ENCODE measurements at places on chromosomes 3 and 15. TPM values are rescaled to one million over a fixed set of nuclear protein-coding genes. Genes with fewer than 3 reads are reported as not detected.

Gene STRIT1
- not detected for total RNA-seq

Gene GPR27
- 0.25 TPM for total RNA-seq

Gene HRG
- total RNA-seq = not detected

Gene GOLGA6D
- total RNA-seq = not detected

Gene TNFAIP8L3
- total RNA-seq = 22.4 TPM

Gene CHRNA7
- 0.18 TPM for total RNA-seq

Gene MYRIP
- total RNA-seq = not detected

Gene FES
- total RNA-seq = 19.0 TPM

Gene COL6A5
- total RNA-seq = not detected

Gene GPR15
- total RNA-seq = not detected

Gene SERF2
- 516 TPM for total RNA-seq

Gene DHFR2
- 6.9 TPM for total RNA-seq

Gene PDIA5
- 59.1 TPM for total RNA-seq

Gene SV2B
- total RNA-seq = not detected

Gene SYNM
- 3.4 TPM for total RNA-seq

Gene TM6SF1
- total RNA-seq = not detected

Gene GOLGA8O
- total RNA-seq = 0.09 TPM

Gene SLC12A8
- total RNA-seq = 15.5 TPM

Gene XCR1
- not detected for total RNA-seq

Gene GMNC
- not detected for total RNA-seq

Gene GATA2
- total RNA-seq = 5.5 TPM

Gene DUOXA2
- total RNA-seq = not detected

Gene P2RY13
- not detected for total RNA-seq

Gene KIF23
- total RNA-seq = 48.6 TPM

Gene TUSC7
- not detected for total RNA-seq

Gene SKOR1
- 0.08 TPM for total RNA-seq

Gene LACTB
- 36.1 TPM for total RNA-seq

Gene EPHA3
- 0.98 TPM for total RNA-seq

Gene DAZL
- total RNA-seq = not detected

Gene ACAA1
- 40.9 TPM for total RNA-seq

Gene CHDH
- 7.9 TPM for total RNA-seq

Gene SLC51A
- not detected for total RNA-seq

Gene ADAMTSL3
- total RNA-seq = 2.0 TPM

Gene RARRES1
- 47.8 TPM for total RNA-seq

Gene GOLGA8G
- not detected for total RNA-seq

Gene EPHB3
- total RNA-seq = 4.7 TPM

Gene IL20RB
- total RNA-seq = 3.9 TPM

Gene NRG4
- not detected for total RNA-seq

Gene IL17RC
- 47.9 TPM for total RNA-seq

Gene SERPINI2
- not detected for total RNA-seq

Gene PLA2G4E
- total RNA-seq = not detected

Gene PPM1L
- total RNA-seq = 1.4 TPM

Gene ULK4
- total RNA-seq = 46.8 TPM

Gene AGTR1
- 3.2 TPM for total RNA-seq

Gene TIMP4
- total RNA-seq = 12.3 TPM

Gene ZNF148
- 62.9 TPM for total RNA-seq

Gene CHST13
- not detected for total RNA-seq

Gene PCYT1A
- 80.8 TPM for total RNA-seq

Gene A4GNT
- total RNA-seq = not detected

Gene TMC3
- under 0.01 TPM for total RNA-seq

Gene DNAH12
- 0.09 TPM for total RNA-seq

Gene PRICKLE2
- 22.0 TPM for total RNA-seq

Gene CERS3
- total RNA-seq = not detected

Gene GOLGA6L6
- not detected for total RNA-seq

Gene RBPMS2
- total RNA-seq = 0.09 TPM

All from fibroblast of the aortic adventitia (primary cell).